Stimulated activated CD4-positive, alpha-beta T cell treated with anti-CD3 and anti-CD28 coated beads, Interleukin-2, amount 100 ng/mL, for 48 hours (primary cell): ENCODE measurements at places on chromosomes 13 and 19.

GRCh38 chr13:32857689-32858088 is 158.5 kb upstream of the KL start:
- DNase-seq = no peak

GRCh38 chr13:40550130-40550529 is 116.3 kb downstream of the FOXO1 start:
- DNase-seq = no peak

- DNase-seq = no peak
These were observed 34.9 kb upstream of the DCLK1 start for GRCh38 chr13:36166046-36166445.

DNA sequence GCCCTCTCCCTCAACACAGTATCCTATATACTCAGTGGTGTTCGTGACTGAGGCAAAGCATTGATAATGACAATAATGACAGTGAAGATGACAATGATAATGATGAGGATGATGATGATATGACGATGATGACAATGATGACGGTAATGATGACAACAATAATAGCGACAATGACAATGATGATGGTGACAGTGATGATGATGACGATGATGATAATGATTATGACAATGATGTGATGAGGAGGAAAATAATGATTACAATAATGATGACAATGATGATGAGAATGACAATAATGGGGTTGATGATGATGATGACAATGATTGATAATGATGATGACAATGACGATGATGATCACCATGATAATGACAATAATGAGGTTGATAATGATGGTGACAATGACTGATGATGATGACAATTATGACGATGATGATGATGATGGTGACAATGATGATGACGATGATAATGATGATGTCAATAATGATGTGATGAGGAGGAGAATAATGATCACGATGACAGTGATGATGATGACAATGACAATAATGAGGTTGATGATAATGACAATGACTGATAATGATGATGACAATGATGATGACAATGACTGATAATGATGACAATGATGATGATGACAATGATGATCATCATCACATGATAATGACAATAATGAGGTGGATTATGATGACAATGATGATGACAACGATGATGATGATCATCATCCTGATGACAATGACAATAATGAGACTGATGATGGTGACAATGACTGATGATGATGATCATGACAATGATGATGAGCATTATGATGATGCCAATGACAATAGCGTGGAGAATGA is 16.7 kb downstream of the ELSPBP1 start:
- no peak for DNase-seq

DNA sequence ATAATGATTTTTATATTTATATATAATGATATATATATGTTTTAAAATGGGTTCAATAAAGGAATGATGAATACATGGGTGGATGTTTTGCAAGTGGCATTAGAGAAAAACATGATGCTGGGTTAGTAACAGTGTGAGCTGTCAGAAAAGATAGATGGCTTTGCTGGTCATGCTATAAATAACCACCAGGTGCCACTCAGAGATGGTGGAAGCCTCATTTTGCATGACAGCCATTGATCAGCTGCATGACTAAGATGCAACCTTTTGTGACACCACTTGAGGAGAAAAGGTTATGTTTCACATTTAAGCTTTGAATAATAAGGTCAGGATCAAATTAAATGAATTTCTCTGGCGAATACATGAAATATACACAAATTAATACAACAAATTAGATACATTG is 737.7 kb downstream of the PCDH9 start:
- no peak for DNase-seq

DNA sequence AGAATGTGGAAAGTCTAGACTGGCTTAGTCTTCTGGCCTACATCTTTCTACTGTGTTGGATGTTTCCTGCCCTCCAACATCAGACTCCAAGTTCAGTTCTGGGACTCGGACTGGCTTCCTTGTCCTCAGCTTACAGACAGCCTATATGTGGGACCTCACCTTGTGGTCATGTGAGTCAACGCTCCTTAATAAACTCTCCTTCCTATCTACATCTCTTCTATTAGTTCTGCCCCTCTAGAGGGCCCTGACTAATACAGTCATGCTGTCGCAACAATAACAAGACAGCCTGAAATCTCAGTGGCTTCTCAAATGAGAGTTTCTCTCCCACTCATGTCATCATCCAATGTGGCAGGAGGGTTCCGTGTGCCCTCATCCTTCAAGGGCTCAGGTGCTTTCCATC is 347.8 kb downstream of the MZT1 start:
- no peak for DNase-seq

DNA sequence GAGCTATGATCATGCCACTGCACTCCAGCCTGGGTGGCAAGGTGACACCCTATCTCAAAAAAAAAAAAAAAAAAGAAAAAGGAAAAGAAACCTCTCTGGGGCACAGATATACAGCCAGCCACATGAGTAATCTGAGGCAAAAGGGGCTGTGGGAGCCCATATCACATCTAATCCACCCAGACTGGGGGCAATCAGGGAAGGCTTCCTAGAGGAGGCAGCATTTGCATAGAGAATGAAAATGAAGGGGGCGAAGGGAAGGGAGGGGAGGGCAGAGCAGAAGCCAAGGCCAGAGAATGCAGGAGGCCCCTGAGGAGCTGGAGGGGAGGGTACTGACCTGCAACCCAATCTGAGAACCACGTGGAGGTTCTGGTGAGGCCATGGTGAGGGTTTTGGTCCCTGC is 13.2 kb downstream of the STXBP2 start:
- DNase-seq = no peak

- DNase-seq = no peak
These were observed 49.1 kb downstream of the PCDH17 start for GRCh38 chr13:57680609-57681008.

DNA sequence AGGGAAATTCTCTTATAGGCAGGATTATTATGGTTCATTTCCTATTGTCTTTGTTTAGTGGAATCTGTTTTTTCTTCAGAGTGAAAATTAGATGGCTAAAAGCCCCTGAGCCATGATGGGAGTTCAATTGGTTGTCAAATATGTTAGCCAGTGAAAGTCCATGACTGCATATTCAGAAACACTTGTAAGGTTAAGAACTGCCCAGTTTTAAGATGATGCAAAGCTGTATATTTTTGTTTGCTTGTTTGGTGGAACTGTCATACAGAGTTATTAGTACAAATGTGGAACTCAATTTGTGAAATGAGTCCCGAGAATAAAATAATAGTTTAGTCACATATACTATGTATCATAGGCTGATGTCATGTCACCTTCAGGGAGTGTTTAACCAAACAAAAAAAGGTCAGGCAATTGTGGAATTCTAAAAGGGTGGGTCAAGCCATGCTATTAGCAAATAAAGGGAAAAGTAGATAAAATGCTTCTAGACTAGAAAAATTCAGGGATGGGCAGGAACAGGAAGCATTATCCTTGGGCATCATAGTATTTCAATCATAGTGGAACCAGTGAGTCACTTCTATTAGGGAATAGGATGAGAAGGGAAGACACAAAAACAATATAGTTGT is 248.3 kb upstream of the SLITRK1 start:
- no peak for DNase-seq

GRCh38 chr13:48296528-48296927 is 7.0 kb upstream of the RB1 start:
- no peak for DNase-seq

DNA sequence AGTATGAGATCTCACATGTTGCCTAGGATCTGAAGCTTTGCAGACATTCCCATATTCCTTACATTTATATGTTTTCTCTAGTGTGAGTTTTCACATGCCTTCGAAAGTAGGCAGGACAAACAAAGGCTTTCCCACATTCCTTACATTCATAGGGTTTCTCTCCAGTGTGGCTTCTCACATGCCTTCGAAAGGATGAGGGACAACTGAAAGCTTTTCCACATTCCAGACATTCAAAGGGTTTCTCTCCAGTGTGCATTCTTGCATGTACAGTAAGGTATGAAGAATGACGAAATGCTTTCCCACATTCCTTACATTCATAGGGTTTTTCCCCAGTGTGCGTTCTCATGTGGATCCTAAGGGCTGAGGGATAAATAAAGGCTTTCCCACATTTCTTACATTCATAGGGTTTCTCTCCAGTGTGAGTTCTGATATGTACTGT is 14.2 kb downstream of the ZNF699 start:
- DNase-seq = no peak

DNA sequence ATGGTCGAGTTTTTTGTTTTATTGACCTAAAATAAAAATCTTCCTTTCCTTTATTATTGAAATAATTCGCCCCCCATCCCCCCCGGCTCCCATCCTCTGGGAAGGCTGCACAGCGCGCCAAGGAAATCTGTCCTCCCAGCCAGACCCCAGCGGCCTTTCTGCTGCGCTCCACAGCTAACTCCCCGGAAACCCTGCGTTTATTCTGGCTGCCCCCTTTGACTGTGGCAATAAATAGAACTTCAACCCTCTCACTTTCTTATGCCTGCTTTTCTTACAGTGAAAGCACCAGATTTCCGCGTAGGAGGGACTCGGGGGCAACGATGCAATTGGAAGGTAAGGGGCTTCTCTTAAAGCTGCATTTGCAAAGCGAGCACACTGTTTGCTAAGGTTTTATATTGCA is 9.7 kb upstream of the C19orf12 start:
- no peak for DNase-seq

GRCh38 chr13:63704521-63704920 is 2288.9 kb upstream of the PCDH20 start:
- DNase-seq = no peak

GRCh38 chr13:28471421-28471820 is 23.5 kb downstream of the FLT1 start:
- DNase-seq = no peak

- DNase-seq = no peak
These were observed 5.6 kb upstream of the CLDN10 start for GRCh38 chr13:95546919-95547318.

GRCh38 chr19:39296906-39297305 is 699 bp downstream of the IFNL1 start:
- DNase-seq = no peak

DNA sequence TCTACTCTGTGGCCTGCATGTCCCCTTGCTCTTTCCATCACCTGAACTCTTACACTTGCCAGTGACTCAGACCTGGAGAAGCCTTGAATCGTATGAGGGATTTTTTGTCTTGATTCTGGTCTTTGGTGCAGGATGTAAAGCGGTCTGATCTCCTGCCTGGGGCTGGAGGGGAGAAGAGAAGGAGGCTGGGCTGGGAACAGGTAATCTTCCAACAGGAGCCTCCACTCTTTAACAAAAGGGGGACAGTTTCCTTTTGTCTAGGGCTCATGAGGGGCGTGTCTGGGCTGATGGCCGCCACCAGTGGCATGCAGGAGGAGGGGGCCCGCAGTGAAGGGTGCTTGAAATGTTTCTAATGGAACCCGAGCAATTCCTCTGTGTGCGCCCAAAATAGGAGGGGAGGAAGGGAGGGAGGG is 24.7 kb downstream of the NFIX start:
- no peak for DNase-seq

GRCh38 chr13:111954661-111955411 is 112.1 kb upstream of the SOX1 start:
- no peak for DNase-seq

GRCh38 chr13:97631158-97631557 is 197.2 kb downstream of the RAP2A start:
- no peak for DNase-seq

GRCh38 chr19:33828266-33829075 is 31.8 kb downstream of the KCTD15 start:
- DNase-seq = no peak

GRCh38 chr19:21492947-21493906 is 12.2 kb upstream of the ZNF429 start:
- DNase-seq = no peak

DNA sequence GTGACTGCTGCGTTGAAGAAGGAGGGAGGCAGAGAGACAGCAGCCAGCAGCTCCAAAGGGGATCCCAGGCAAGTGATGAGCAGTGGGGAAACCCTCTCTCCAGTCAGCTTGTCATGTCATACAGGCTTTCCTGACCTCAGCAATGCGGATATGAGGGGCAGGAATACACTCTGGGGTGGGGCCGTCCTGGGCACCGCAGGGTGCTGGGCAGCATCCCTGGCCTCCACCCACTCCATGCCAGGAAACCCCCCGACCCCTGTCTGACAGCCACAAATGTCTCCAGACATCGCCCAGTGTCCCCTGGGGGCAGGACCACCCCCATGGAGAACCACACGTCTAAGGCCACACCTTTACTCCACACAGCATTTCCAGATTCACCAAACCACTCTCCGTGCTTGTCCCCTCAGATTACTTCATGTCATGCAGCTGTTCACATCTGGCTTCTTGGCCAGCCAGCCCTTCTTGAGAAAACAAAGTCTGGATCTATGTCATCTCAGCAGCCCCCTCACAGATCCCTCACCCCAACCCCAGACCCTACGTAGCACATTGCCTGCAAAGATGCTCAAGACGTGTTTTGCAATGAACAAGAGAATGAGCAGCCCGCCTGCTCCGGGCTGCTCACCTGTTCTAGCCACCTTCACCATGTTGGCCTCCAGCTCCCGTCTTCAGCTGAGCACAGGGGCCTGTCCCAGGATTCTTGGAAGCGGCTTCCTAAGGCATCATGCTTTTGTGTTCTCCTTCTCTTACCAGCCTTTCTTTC is 46.5 kb downstream of the RFX2 start:
- DNase-seq = no peak

DNA sequence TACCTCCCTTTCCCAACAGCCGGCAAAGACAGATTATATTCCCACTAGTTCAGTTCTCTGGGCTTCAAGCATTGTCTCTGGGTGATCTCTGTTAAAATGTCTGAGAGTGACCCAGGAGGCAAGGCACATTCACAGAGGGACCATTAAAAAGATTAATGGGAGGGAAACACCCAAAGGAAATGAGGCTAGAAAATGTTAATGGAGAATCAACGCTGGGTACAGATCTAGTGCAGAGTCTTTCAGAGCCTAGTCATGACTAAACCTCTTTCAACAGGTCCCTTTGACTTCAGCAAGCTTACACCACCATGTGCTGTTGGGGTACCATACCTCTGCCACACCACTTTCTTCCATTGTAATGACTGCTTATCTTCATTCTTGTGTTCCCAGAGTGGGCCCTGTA is 358.6 kb downstream of the DCT start:
- no peak for DNase-seq

DNA sequence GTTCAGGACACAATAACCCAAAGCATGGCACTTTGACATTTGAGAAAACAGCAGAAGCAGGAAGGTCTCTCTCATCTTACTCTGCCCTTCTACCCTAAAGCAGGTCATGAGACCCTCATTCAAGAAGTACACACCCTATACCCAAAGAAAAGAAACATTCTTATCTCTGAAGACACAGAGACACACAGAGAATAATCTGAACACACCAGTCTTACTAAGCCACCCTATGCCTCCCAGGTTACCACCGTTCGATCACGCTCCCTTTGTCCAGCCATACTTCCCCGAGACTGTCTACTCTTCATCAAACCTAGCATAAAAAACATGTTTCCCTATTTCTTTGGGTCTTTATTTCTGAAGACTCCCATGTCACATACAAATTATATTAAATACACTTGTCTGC is 66.5 kb upstream of the ANKRD10 start:
- DNase-seq = no peak

GRCh38 chr13:112887151-112887550 is 81.9 kb upstream of the MCF2L start:
- DNase-seq = no peak

- peak; percentile 40 for DNase-seq
These were observed 10.1 kb downstream of the C19orf38 start for GRCh38 chr19:10858204-10858828.
